ENCODE measurements at places on chromosomes 11 and 22.

DNA sequence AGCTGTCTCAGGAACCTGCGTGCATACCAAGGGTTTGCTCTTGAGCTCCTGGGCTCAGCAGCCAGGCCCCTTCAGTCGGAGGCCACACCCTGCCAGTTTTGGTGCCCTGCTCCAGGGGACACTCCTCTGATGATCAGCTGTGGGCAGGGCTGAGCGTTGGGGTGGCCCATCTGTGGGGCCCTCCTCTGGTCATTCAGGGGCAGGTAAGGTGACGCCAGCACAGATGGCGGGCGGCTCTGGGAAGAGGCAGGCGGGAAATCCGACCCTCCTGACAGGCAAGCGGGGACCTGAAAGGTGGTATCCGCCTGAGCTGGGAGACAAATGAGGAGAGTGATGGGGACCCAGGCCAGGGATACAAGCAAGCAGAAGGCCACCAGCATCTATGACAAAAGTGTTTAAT is 3.8 kb upstream of the MFNG start:
- DNase-seq, result no peak

- no peak for DNase-seq
Observed at GRCh38 chr22:38792833-38793232, 1.1 kb downstream of the DNAL4 start.

DNA sequence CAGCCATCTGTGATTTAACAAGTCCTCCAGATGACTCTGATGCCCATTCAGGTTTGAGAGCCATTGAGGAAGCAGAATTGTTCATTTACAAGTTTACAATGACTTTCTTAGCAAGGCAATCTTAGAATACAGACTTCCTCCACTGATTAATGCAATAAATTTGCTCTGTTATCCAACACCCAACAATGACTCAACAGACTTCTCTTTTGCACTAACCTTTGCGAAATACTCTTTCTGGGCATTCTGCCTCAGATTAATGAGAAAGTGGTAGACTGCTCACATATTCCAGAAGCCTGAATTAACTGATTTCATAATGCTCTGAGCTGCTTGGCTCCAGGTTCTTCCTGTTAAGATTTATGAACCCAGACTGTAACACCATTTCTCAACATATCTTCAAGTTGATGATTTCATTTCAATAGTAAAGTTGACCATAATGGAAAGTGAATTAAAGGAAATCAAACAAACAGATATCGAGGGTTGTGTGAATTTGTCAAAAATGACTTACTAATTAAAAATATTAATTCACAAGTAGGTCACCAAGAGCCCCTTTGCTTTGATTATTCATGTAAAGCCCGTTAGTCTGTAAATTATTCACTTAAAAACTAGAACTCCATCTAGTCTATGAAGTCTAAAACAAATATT is 70.5 kb upstream of the BLID start:
- no peak for DNase-seq

DNA sequence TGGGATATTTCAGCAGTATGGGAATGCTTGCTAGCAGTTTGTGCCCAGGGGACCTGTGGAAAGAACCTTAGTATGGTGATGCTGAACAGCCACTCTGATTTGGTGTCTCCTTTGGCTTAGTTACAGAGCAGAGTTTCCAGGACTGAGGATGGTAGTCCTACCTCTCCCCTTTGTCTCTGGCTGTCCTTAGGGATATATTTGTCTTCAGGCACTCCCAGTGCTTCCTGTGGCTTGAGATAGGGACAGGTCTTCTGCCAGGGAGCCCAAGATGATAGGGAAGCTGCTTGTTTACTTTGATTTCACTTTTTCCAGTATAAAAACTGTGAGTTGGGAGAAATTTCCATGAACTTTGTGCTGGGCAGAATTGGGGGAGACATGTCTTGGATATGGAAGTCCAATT is 28.2 kb downstream of the ANKRD42 start:
- no peak for DNase-seq

DNA sequence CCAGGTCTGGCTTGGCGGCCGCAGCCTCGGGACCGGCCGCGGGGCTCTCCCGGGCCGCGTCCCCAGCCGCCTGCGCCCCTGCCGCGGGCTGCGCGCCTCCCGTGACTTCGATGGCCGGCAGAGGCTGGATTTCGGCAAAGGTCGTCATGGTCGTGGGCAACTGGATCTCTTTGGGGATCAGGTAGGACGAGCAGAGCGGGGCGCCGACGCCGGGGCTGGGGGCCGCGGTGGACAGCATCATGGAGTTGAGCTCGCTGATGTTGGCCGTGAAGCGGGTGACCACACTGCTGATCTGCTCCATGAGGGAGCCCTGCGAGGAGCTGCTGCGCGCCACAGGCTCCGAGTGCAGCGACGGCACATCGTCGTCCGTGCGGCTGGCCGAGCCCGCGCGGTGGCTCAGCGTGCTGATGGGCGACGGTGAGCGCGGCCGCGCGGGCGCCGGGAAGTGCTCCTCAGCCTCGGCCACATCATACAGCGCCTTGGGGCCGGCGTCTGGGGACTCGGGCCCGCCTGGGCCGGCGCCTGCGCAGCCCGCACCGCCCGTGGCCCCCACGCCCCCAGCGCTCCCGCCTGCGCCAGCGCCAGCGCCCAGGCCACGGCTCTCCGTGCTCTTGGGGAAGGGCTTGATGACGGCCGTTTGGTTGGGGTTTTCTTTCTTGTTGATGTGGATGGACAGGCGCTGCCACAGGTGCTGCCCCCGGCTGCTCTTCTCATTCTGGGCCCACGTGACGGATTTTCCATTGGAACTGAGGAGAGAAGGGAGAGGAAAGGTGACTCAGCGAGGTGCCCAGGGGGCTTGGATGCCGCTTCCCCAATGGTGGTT is 171.4 kb upstream of the CTSC start:
- DNase-seq, result no peak
